ENCODE measurements at places on chromosomes 16 and 17. TPM values are rescaled to one million over a fixed set of nuclear protein-coding genes. Genes with fewer than 3 reads are reported as not detected.

- no peak for DNase-seq
Measured at GRCh38 chr16:50478075-50478772, 70.0 kb upstream of the NKD1 start.

- DNase-seq = peak; percentile 39
Measured at GRCh38 chr17:77735081-77735565, 223.4 kb upstream of the TNRC6C start.

- no peak for DNase-seq
Measured at GRCh38 chr17:79907850-79908249, 68.6 kb upstream of the CBX4 start.

- no peak for DNase-seq
Measured at GRCh38 chr17:11900041-11900476, 97.2 kb downstream of the ZNF18 start.

- DNase-seq = peak; percentile 80
Measured at GRCh38 chr16:11955713-11956123, 9.3 kb upstream of the TNFRSF17 start.

The OR1A1 gene
- not detected for total RNA-seq

DNA sequence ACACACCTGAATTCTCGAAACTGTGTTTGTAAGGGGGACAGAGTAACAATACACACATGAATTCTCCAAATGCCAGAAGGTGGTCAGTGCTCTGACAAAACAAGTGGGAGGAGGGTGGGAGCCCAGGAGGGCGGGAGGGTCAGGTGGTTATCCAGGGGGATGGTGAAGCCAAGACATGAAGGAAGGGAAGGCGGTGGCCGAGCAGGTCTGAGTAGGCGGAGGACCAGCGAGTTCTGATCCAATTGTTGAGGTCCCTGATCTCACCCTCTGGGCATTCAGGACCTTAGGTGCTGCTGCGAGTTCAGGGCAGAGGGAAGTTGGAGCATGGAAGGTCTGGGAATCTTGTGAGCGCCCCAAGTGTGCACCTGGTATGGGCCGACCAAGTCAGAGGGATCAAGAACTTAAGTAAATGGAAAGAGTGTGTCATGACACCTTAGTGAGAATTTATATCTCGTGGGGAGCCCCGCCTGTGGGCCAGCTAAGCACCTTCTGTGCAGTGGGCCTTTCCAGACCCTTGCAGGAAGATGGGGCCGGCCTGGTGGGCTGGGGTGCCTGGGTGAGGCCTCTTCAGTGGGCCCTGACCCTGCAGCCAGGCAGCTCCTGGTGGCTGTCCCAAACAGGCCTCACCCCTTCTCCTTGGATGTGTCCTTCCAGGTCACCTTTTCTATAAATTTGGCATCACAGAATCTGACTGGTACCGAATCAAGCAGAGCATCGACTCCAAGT is 86.1 kb downstream of the NPIPB11 start:
- no peak for DNase-seq

- DNase-seq = no peak
Measured at GRCh38 chr16:12965274-12965804, 63.9 kb downstream of the SHISA9 start.

DNA sequence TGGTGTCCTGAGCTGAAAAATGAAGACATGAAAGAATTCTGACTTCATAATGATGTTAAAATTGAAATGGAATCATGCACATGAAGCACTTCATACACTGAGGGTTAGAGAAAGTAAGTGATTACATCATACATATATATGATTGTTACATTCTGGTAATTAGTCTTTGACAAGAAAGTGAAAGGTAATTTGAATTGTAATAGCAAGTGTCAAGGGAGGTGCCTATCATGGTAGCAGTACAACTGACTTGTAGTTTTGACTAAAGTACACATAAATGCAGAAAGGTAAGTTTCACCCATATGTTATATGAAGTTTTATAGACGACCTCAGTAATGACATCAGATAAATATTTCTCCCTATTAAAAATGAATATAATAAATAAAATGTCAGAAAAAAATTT is 1325.0 kb upstream of the GOT2 start:
- no peak for DNase-seq

DNA sequence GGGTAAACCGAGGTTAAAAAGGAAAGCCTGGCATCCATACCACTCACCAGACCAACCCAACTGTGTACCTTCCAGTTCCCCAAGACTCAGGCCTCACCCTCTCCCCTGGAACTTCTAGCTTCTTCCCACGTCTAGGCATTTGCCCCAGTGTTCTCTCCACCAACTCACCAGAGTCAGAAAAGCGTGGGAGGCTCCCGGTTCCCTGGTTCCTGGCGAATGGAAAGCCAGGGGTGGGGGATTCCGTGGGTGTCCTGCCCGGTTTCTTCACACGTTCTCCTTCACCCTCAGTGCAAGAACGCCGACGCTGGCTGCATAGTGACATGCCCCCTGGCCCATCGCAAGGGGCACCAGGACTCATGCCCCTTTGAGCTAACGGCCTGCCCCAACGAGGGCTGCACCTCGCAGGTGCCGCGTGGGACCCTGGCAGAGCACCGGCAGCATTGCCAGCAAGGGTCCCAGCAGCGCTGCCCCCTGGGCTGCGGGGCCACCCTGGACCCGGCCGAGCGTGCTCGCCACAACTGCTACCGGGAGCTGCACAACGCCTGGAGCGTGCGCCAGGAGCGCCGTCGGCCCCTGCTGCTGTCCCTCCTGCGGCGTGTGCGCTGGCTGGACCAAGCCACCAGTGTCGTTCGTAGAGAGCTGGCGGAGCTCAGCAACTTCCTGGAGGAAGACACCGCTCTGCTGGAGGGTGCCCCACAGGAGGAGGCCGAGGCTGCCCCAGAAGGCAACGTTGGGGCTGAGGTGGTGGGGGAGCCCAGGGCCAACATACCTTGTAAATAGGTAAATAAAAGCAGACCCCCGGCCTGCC is 1.7 kb downstream of the RNF151 start:
- DNase-seq = no peak

DNA sequence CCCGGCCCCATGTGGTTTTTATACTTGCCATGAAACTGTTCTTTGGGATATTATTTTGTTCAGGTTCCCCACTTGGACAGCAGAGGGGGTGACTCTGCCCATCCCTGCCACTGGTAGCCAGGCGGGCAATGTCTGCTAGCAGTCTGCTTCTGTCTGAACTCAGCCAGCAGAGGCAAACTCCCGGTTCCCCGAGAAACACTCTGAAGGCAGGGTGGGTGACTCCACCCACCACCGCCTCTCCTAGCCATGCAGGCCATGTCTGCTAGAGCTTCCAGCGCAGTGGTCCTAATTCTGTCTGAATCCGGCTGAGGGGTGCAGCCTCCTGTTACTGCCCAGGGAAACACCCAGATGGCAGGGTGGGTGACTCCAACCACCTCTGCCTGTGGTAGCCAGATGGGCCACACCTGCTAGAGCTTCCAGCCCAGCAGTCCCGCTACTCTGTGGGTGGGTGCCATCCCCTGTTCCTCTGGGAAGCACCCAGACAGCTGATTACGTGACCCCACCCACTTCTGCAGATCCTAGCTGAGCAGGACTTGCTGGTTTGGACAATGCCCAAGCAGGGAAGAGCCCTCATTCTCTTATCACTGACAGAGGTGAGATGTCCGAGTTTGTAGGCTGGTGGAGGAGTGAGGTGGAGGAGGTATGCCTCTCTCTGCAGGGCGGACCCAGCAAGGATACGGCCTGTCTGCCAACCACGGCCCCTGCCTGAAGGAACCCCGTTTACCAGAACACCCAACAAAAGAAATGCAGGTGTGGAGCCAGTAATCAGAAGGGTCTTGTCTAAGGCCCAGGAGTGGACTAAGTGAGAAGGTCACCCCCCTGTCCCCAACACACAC is 22.4 kb downstream of the NLRP1 start:
- no peak for DNase-seq

DNA sequence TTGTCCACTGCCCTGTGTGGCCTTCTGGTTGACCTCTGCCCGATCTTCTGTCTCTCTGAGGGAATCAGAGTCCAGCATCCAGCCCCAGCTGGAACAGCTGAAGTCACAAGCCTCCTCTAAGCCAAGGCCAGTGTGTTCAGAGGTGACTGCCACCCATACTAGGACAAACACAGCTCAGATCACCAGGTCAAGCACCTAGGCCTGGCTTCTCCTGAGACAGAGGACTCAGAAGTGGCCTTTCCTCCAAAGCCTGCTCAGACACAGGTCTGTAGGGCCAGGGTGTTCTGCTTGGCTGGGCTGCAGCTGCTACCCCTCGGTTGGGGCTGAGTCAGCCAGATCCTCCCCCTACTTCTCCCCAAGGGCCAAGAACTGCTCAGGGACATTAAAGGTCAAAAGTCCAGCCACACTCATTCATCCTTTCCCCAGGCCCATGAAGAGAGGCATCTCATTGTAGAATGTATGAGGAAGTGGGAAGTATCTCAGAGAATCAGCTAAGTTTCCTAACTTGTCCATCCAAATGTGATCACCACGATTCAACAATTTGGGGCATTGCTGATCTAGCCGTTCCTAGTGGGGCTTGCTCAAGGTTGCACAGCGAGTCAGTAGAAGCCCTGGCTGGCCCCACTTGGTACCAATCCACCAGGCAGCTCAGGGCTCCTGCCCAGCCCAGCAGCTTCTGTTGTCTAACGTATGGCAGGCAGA is 7.6 kb downstream of the SLC46A1 start:
- no peak for DNase-seq

The LCAT gene
- 1.1 TPM for total RNA-seq

GRCh38 chr17:8789743-8790142 is 9.4 kb downstream of the MFSD6L start:
- no peak for DNase-seq

The PRSS33 gene
- 0.10 TPM for total RNA-seq

The RASL10B gene
- total RNA-seq = 6.2 TPM

The ODAD4 gene
- 1.4 TPM for total RNA-seq

The CBFA2T3 gene
- total RNA-seq = not detected

The FLOT2 gene
- 21.3 TPM for total RNA-seq

Measured in H4 (cell line).